PC-9 (cell line): ENCODE measurements at places on chromosomes 2 and 18. TPM values are rescaled to one million over a fixed set of nuclear protein-coding genes. Genes with fewer than 3 reads are reported as not detected.
A peak's percentile ranks its signal among the peaks of the same experiment; 100 is the strongest.

Gene CD28
- not detected in 2 replicates for total RNA-seq

Gene REG3G
- not detected in 2 replicates for total RNA-seq

Gene TMEM150A
- 5.3 and 5.9 TPM in 2 replicates for total RNA-seq

Gene VWA3B
- not detected in 2 replicates for total RNA-seq

Gene GCKR
- total RNA-seq, result 3.4 and 4.0 TPM in 2 replicates

Gene IL1B
- 1.4 TPM in 2 replicates for total RNA-seq

Gene LOXHD1
- total RNA-seq, result not detected in 2 replicates

GRCh38 chr2:46643493-46643892, 164.1 kb downstream of the TMEM247 start:
- no peak for DNase-seq

DNA sequence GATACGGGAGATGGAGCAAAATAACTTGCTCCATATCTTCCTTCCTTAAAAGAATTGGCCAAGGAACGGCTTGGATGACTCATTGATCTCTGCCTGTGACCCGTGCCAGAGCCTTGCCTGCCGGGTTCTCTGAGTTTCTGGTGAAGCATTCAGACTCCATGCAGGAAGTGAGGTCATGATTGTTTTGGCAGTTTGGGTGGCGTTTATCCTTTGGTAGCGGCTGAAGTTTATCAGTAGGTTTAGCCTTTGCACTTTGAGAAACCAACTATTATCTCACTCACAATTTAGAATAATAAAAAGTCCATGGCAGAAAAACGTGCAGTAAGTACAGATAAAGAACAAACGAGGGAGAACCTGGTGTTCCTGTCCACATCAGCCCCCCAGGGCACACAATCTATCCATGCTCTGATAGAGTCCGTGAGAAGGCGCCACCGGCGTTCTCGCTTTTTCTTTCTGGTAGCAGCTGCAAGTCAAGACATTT, 15.0 kb upstream of the CTAGE1 start:
- peak; percentile 81 for DNase-seq

GRCh38 chr18:66646609-66647008, 42.7 kb upstream of the CDH19 start:
- no peak for DNase-seq

DNA sequence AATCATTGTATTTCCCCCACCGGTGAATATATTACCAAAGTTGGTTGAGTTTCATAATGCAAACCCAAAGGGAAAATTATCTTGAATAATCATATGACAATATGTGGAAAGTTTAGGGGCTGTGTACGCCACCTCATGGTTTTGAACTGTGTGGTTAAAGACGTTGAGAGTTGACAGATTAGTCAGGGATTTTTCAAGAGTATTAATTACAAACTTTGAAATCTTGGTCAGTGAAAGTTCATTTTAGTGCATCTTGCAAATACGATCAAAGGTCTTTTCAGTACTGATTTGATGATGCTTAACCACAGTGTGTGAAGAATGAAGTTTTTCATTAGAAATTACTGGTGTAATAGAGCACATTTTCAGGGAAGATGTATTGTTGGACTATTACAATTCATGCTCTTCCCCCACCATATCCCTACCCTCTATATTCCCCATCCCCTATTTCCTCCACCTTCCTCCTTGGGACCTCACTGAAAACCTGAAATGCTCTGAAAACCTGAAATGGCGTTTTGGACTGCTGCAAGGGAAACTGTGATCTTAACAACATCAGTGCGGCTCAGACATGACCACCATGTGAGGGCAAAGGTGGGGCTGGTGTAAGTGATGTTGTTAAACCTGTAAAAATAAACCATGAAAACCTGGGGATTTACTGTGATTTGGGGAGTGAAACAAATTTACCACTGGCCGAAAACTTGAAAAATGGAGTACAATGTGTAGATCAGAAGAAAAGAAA, 4.5 kb upstream of the BCL2L11 start:
- DNase-seq, result no peak

DNA sequence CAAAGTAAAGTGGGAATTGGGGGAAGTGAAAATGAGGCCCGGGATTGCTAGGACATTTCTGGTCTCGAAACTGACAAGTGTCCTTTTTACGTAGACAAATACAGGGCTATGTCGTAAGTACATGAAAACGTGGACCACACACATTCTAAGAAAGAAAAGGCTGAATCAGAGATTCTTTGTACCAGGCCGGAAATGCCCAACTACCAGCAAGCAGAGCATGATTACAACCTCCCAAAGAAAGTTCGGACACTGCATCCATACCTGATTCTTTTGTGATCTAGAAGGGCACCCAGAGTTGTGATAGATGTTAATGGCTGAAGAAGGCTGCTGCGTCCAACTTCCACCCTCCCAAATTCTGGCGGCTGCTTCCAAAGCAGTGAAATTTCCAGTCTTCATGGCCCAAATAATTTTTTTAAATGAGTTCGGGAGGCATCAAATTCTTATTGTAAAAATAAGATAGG, 1.7 kb downstream of the RBMS1 start:
- DNase-seq, result peak; percentile 10

GRCh38 chr2:222643134-222643533, 12.8 kb downstream of the FARSB start:
- no peak for DNase-seq

DNA sequence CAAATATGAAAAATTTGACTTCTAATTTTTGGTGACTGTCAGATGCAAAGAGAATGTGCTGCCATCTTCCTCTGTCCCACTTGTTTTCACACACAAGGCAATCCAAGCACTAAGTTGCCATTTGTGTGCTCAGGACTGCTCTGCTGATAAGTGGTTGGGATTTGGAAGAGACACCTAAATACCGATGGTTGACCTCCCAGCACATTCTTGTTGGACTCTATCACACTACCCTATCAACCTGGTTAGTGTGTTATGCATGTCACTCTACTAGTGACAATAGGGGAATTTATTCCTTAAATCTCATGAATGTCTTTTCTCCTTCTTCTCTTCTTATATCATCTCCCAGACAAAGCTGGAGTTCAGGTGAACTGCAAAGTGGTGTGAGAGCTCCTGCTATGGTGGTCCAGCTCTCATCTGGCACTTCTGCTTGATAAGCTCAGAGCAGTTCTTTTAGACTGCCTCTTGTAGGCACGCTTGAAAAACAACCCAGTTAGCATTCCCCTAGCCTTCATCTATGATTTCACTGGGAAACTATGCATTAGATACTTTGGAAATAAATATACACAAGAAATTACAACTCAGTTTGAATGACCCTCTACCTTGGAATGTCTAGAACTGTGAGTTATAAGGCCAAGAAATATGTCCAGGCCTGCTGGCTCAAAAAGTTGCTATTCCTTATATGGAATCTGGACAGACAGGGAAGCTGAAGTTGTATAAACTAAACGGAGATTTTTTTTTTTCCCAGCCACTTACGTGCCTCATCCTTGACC, 404.8 kb downstream of the MEIS1 start:
- peak; percentile 92 for DNase-seq

GRCh38 chr2:12432985-12433625, 283.6 kb upstream of the TRIB2 start:
- DNase-seq, result no peak

DNA sequence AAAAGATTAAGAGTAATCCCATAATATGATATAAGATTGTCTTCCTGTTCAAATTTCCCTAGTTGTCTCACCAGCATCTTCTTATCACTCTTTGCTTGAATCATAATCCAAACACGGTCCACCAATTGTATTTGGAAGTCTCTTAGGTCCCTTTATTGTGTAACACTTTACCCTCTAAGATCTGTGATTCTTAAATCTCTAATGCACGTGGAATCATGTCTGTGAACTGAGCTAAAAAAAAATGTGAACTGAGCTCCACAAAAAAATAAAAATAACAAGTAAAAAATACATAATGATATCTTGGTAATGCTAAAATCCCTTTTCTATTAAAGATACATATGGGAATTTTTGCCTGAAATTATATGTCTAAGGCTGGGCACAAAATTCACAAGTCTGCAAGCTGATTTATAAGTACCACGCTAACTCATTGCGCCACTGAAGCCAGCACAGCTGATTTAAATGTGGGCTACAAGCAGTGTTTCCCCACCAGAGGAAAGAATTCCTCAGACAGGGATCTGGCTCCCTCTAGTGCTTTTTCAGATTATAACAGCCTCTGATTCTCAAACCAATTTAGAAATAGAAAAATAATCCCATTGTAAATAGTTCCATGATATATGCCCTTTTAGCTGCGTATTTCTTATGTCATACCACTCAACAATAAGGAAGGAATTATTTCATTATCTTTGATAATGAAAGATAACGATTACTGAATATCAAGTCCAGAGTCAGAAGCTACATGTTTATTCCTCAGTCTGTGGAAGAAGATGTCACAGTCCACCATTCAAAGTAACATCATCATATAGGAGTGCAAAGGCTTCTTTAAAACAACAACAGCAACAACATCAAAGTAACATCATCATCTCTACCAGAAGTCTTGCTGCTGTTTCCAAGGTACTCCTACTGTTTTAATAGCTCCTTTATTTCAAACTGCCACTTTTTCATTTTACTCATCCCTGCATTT, 22.9 kb downstream of the RBM43 start:
- DNase-seq, result peak; percentile 43

- DNase-seq, result no peak
These were observed 95.6 kb downstream of the GALNT3 start for GRCh38 chr2:165698444-165698884.

- DNase-seq, result no peak
These were observed 89.3 kb downstream of the BCL2L11 start for GRCh38 chr2:111210036-111210435.

DNA sequence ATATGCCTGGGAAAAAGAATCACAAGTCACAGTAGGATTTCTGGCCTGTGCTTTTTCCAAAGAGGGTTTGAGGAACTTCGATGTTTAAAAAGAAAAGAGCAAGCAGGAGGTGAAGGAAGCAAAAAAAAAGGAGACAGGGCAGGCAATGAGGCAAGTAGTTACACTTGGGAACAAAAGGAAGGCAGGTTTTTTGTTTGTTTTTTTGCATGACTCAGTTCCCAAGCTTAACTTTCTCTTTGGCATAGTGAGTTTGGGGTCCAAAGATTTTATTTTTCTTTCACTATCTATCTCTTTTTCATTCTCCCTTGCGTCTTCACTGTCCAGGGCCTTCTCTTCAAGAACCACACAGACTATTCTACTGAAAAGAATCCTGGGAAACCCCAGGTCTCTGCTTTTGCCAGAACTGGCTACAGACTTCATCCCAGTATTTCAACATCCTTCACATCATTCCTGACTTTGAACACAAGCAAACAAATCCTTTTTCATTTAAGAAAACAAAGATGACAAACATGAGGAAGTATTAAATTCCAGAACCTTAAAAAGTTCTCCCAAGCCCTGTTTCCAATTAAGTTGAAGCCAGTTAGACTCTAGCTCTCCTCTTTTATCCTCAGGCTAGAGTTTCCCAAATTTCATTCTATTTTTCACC, 210.7 kb upstream of the RND3 start:
- DNase-seq, result no peak

DNA sequence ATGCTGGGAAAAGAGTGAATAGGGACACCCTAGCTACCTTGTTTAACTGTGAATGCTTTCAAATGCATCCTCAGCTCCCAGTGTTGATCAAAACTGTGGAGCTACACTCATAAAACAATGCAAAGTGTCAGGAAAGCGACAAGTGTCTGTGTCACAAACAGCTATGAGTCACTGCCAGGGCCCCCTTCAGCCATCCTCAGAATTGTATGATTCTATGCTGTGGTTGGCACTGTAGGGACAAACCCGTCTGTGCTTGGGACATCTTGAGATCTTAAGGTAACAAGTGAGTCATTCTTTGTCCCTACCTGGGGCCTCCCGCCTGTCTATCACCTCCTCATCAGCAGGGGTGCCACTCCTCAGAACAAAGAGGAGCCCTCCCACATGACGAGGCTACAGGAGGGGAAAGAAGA, 42.4 kb downstream of the KLF7 start:
- DNase-seq, result peak; percentile 33

GRCh38 chr2:191291471-191291870, 46.3 kb downstream of the MYO1B start:
- DNase-seq, result no peak

DNA sequence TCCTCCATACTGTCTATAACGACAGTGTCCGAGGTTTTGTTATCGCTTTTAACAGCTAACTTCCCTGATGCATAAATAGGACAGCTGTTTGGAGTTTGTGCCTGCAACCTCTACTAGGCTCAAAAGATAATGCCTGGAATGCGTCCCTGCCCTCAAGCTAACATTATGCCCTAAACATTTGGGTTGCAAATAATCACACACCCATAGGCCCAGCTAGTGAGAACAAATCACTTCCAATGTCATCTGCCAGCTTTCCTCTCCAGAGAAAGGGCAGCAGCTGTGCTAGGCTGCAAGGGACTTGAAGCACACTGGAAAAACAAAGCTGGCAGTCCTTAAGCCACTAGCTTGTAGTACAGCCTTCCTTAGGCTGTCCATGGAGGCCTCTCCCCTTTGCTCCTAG, 201.8 kb upstream of the LYPD1 start:
- no peak for DNase-seq

DNA sequence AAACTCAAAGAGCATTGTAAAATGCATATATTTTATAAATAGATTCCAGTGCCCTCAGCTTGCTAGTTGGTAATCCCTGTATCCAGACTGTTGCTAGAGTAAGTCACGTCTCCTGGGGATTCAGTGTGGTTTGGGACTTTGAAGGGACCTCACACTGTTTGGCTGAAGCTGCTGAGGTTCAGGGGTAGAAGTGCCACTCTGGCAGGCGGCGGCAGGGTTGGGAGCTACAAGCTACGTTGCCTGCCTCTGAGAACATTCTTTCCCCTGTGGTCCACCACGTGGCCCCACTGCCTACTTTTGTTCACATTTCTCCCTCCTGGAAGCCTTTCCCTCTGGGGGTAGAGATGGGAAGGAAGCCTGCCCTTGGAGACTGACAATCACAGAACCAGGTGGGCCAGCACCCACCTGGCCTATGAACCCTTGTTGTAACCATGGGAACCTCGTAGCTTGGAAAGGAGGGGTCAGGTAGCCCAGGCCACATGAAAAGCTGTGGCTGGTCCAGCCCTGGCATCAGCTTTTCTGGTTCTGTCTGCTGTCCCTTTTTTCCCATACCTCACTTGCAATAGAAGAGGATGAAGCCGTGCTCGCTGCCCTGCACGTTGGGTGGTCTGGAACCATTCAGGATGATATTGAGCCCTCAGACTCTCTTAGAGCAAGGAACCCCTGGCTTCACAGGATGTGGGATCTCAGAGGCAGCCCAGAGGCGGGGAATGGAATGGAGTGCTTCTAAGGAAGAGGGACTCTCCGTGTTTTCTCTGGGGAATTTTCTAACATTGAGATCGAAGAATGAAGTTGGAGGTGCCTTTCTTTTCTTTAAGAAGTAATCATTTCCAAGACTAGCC, 2.9 kb downstream of the RNF144A start:
- DNase-seq, result no peak

DNA sequence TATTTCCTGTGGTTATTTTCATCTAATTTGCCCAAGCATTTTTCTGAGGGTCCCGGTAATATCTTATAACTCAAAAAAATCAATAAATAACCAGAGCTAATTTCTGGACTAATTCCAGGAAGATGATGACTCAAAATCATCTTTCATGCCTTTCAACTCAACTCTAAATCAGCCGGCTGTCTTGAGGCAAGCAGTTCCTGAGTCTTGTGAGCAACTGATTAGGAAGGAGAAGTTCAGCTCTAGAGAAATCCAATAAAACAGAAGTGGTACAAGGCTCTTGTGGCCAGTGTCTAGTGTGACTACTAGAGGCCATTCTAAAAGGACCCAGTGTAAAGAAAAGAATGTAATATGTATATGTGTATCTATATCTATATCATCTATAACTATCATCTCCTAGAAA, 890.4 kb downstream of the TRIB2 start:
- DNase-seq, result no peak
